CD8-positive, alpha-beta memory T cell (primary cell): ENCODE measurements at places on chromosomes 13 and 19.

DNA sequence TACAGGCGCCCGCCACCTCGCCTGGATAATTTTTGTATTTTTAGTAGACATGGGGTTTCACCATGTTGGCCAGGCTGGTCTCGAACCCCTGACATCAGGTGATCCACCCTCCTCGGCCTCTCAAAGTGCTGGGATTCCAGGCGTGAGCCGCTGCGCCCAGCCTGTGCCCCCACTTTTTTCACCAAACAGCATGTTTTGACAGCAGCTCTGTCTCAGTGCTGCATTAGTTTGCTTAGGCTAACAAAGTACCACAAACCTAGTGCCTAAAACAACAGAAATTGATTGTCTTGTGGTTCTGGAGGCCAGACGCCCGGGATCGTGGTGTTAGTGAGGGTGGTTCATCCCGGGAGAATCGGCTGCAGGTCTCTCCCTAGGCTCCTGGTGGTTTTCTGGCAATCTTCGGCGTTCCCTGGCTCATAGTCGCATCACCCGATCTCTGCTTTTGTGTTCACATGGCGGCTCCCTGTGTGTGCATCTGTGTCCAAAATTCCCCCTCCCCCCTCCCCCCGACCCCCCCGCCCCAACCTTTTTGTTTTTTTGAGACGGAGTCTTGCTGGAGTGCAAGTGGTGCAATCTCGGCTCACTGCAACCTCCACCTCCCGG, 30.0 kb downstream of the MYH14 start:
- no peak for DNase-seq

GRCh38 chr13:80550971-80551441, 210.1 kb upstream of the SPRY2 start:
- DNase-seq: no peak

- DNase-seq: no peak
Measured at GRCh38 chr13:111893607-111894443, 173.1 kb upstream of the SOX1 start.

- no peak for DNase-seq
Measured at GRCh38 chr13:103178986-103179943, 113.0 kb upstream of the SLC10A2 start.

DNA sequence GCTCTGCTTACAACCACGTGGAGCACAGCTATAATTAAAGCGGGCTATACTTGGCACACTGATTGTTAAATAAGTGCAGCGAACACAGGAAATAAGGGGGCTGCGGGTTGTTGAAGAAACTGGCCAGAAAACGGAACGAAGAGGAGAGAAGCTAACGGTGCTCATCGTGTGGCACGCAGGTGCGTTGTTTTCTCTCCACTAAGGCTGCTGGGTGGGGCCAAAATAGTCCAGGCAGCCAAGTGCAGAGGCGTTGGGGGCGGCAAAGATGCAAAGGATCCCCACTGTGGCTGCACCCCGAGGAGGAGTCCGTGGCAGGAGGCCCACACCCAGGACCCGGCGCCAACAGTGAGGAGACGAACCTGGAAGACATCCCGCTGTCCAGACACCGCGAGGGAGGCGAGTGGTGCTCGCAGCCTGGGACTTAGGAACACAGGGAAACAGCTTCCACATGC, 8.1 kb upstream of the ARL11 start:
- DNase-seq: no peak

DNA sequence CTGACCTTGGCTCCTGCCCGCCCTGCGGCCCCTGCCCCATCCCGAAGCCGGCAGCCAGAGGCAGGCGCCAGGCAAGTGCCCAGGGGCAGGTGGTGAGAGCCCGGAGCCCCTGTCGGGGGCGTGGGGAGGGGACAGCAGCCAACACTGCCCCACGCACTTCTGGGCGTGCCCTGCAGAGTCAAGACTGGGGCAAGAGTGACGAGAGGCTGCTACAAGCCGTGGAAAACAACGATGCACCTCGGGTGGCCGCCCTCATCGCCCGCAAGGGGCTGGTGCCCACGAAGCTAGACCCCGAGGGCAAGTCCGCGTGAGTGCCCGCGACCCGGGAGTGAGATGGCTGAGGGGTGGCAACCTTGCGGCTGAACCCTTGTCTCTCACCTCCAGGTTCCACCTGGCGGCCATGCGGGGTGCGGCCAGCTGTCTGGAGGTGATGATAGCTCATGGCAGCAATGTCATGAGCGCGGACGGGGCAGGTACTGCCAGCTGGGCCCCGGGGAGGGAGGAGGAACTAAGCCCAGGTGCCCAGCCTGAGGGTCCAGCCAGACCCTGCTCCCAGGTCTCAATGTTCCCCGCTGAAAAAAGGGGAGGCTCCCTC, 17.3 kb downstream of the ANKRD24 start:
- no peak for DNase-seq

- no peak for DNase-seq
Measured at GRCh38 chr19:10288662-10289166, 1.0 kb upstream of the ICAM5 start.

DNA sequence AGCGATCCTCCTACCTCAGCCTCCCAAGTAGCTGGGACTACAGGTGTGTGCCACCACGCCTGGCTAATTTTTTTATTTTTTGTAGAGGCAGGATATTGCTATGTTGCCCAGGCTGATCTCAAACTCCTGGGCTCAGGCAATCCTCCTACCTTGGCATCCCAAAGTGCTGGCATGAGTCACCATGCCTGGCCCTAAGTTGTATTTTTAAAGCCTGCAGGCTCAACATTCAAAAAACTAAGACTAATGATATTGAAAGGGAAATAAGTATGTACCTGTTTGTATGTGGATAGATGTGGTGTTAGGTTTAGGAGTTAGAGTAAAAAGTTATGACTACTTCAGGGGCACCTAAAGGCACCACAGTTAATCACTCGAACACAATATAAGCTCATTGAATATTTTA, 5.4 kb upstream of the IPO5 start:
- no peak for DNase-seq
